ENCODE measurements at places on chromosomes 12 and 14. TPM values are rescaled to one million over a fixed set of nuclear protein-coding genes. Genes with fewer than 3 reads are reported as not detected.

DNA sequence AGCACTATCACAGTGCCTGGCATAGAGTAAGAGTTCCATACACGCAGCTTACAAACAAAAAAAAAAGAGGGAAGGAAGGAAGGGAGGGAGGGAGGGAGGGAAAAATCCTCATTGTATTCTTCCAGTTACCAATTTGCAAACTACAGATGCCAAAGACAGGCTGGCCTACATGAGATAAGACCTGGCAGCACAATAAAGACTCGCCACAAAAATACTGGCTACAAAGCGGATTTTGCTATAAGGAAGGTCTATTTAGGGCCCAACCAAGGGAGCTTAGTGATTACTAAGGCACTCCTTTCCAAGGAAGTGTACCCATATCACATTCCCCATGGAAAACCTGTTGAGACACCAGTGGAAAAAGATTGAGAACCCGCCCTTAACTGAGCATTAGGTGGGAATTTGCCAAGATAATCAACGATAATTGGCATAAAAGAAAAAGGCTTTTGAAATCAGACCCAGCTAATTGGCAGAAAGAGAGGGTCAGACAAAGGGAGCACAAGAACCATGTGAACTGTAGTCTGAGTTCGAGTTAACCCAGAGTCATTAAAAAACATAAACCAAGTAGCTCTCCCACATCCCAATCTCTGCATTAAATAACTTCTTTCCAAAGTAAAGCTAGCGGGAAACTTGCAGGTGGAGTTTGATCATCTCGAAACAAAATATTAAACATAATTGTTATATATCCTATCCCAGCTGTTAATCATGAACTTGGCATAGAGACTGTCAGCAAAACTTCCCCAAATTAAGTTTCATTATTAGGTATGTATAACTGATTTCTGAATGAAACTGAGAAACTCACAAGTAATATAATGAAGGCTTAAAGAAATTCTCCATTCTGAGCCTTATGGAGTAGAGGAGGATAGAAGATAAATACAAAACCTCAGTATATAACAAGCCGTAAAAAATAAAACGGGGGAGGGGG lies 50.1 kb downstream of the PHLDA1 start:
- no peak for DNase-seq

DNA sequence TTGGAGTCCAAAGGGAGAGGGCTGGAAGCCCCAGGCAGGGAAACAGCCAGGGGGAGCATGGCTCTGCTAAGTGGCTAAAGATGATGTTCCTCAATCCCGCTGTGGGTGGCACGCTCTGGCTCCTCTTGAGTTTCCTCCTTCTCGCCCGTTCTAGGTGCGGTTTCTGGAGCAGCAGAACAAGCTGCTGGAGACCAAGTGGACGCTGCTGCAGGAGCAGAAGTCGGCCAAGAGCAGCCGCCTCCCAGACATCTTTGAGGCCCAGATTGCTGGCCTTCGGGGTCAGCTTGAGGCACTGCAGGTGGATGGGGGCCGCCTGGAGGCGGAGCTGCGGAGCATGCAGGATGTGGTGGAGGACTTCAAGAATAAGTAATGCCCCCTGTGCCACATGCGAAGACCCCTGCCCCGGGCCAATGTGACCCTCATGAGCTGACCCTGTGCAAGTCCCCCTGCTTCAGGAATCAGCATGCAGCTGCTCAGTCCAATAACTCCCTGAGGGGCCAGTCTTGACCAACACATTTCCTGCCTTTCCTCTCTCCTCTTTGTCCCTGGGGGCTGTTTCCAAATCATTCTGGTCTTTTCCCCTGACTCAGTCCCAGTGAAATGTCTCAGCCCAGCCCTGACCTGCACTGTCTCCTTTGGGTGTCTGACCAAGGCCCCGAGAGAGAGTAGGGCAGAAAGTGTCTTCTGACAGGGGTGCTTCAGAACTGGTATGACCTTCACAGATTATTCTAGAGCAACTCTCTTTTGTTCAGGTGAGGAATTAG lies 2.1 kb downstream of the KRT7 start:
- DNase-seq: no peak

DNA sequence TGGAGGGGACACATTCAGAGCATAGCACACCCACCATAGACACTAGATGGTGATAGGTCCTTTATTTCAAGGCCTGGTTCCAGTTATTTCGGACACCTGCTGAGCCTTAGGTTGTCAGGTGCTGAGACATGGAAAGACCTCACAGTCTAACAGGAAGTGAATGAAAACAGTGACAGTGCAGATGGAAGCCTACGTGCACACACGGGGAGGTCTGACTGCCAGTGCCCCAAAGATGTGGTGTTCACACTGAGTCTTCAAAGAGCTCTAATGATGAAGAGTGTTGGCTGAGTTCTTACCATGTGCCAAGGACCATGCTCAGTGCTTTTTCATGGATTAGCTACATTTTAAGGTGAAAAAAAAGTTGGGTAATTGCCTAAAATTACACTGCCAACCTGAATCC lies 46.6 kb downstream of the CKB start:
- no peak for DNase-seq

The EPYC gene
- not detected for total RNA-seq

The DEGS2 gene
- 19.9 TPM for total RNA-seq

The SYNE2 gene
- total RNA-seq: 145 TPM

The GLI1 gene
- total RNA-seq: 0.25 TPM

The VRTN gene
- not detected for total RNA-seq

Data from vagina (tissue), 2 donors.